DMS79 treated with DMSO at 0.1 percent for 48 hours (cell line): ENCODE measurements at places on chromosomes 1 and 21.

DNA sequence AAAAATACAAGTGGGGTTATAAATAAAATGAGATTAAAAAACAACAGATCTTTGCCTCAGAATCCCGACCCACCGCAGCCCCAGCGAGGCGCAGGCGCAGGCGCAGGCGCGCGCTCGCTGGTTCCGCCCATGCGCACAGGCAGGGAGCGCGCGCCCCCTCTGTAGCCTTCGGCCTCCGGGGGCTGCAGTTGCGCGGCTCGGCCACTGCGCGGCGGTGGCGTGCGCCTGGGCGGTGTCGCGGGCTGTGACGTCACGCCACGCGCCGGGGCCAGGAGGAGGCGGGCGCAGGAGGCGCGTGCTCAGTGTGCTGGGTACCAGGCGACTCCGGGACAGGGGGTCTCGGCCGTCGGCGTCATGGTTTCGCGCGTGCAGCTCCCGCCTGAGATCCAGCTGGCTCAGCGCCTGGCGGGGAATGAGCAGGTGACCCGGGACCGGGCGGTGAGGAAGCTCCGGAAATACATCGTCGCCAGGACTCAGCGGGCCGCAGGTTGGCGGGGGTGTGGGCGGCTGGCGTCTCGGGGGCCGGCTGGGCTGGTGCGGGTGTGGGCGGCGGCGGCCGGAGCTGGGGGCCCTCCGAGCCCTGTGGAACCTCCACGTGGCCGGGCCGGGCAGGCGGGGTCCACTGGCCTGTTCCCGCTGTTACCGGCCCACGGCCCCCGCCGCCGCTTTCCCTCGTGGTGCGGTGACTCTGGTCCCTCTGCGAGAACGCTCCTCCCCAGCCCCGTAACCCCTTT is at the start of gene RRP1:
Gene RRP1, plus strand, starts transcription at position 302 of the 734 bp plus-strand sequence. Its CDS starts 53 bp downstream, at position 355.
- DNase-seq: peak; percentile 84

GRCh38 chr1:247506831-247507230 is 29.4 kb downstream of the OR2C3 start:
- no peak for DNase-seq

GRCh38 chr21:22019766-22020165 is 1021.6 kb downstream of the NCAM2 start:
- DNase-seq: no peak

DNA sequence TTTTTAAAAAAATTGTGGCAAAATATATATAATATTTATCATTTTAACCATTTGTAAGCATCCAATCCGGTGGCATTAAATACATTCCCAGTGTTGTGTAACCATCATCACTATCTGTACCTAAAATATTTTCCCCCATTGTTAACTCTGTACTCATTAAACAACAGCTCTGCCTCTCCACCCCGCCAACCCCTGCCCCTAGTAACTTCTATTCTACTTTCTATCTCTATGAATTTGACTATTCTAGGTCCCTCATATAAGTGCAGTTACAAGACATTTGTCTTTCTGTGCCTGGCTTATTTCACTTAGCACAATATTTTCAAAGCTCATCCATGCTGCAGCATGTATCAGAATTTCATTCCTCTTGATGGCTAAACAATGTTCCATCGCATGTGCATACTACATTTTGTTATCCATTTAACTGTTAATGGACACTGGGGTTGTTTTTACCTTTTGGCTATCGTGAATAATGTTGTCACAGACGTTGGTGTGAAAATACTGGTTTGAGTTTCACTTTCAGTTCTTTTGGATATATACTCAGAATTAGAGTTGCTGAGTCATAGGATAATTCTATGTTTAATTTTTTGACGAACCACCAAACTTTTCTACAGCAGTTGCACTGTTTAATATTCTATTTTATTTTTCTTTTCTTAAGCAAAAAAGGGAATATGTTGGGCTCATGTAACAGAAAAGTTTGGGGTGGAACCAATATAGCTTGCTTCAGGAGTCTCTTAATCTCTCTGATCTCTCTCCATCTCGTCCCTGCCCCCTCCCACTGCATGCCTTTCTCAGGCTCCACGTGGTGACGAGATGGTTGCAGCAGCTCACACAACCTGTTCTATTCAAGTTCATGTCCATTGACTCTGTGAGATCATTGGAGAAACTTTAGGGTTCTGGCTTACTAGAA is 25.2 kb upstream of the RCAN1 start:
- no peak for DNase-seq
